NCI-H1930 (cell line): ENCODE measurements at places on chromosomes 5 and 9.

DNA sequence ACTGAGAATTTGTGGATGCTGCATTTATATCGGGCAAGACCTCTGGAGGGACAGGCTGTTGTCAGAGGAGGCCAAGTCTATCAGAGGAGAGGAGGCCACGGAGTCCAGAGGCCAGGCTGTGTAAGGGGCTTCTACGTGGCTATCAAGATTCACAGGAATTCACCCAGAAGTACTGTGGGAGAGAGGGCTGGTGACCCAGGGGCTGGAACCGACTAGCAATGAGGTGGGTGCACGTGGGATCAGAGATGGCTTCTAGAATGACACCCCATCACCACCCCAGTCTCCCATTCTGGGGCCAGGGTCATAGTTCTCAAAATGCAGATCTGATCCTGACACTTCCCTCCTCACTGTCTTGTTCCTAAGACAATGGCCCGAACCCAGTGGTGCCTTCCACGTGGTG is 61.2 kb upstream of the PHYKPL start:
- DNase-seq: no peak

DNA sequence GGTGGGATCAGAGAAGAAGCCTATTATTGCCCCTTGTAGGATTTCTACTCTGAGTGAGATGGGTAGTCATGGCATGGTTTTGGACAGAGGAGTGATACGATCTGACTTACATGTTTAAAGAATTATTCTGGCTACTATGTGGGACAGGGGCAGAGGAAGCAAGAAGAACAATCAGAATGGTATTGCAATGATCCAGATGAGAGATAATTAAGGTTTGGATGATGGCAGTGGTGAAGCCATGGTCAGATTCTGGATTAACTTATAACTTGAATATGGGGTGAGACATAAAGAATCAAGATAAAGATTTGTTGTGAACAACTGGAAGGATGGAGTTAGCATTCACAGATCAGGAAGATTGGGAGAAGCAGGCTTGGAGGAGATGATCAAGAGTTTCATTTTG is 3.4 kb upstream of the HEMGN start:
- no peak for DNase-seq

DNA sequence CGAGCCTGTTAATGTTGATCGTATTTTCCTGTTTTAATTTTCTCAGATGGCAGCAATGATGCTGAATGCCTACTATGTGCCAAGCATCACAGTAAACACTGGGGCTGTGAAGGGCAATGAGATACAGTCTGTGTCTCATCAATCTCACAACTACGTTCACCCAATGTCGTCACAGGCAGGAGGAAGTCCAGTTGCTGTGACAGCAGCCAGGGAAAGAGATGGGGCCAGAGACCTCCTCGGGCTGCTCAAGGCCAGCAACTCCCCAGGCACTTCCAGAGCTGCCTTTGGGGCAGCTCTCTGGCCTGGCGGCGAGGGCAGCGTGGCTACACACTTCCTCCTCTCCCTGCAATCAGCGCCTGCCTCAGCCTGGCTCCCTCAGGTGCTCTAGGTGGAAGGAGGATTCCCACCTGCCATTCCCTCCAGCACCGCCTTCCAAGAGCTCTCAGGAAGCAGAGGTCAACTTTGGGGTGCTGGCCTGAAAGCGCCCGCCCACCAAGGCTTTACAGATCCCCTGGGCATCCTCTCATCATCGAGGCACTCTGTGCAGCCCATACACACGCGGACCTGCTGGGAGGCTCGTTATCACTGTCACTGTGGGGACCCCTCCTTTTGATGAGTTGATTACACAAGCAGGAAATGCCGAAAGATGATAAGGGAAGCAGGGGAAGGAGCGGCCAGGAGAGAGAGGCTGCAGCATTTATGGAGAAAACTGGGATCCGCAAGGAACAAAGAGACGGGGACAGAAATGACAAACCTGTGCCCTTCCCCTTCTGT is 159.2 kb downstream of the ZDHHC21 start:
- DNase-seq: peak; percentile 62

DNA sequence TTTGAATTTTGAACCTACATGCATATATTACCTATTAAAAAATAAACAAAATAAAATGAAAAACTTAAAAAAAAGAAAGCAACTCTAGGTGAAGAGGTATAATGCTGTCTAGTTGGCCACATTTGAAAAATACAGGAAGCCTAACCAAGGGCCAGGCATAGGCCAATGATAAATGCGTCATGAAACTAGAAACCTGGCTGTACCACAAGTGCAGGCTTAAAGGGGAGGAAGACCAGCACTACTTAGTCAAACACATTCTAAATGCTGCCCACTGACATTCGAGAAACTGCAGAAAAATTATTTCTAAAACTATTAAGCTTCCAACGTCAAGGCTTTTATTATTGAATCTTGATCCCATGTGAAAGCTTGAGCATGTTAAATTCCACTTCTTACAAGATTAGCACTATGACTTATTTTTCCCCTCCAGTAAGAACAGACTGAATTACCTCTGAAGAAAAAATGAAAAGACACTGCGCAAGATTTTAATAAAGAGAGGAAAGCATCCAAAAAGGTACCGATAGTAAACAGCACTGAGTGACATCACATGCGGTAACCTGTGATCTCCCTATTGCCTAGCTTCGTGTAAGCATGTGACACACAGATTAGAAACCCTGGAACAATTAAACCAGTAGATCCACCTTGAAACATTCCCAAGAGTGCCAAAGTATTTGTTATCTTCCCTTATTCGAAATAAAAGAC is 16.2 kb downstream of the CDC14B start:
- DNase-seq: no peak

DNA sequence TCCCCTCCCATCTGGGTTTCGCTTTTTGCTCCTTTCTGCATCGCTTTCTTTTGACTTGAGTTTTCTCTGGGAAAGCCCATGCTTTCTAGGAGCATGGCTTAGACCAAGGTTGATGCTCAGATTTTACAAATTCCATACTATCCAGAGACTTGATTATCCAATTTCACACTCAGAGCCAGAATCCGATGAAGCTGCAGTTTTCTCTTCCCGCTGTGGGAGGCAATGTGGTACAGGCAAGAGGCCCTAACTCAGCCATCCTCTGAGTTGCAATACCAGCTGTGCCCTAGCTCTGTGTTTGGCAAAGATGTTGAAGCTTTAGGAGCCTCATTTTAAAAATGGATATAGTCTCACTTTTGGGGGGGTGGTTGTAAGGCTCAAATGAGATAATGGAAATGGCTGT is 85.1 kb downstream of the BRINP1 start:
- DNase-seq: peak; percentile 5

DNA sequence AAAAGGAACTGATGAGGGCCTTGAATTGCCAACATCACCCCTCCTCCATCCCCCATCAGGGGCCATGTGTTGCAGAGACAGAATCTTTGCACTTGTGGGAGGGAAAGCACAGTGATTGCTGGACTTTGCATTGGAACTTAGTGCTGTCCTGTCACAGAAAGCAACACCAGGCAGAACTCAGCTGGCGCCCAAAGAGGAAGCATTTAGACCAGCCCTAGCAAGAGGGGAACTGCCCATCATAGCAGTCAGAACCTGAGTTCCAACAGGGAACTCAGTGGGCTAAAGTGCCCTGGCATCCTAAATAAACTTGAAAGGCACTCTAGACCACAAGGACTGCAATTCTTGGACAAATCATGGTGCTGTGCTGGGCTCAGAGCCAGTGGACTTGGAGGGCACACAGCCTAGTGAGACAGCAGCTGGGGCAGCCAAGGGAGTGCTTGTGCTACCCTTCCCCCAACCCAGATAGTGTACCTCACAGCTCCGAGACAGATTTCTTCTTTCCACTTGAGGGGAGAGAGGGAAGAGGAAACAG is 128.1 kb downstream of the ACTL7B start:
- no peak for DNase-seq

DNA sequence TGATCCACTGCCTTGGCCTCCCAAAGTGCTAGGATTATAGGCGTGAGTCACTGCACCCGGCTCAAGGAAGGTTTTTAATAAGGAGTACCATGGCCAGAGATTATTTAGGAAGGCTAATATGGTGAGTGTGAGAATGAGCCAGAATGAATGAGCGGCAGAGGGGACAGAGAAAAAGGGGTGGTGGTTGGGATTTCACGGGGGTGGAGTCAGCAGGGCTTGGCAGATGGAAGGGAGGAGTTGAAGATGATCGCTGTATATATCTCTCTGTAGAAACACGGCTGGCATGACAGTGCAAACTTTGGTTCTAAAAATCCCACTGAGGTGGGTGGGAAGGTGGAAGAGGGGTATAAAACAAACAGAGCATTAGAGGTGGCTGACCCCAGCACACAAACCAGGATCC is 176.7 kb upstream of the TBC1D2 start:
- DNase-seq: no peak

DNA sequence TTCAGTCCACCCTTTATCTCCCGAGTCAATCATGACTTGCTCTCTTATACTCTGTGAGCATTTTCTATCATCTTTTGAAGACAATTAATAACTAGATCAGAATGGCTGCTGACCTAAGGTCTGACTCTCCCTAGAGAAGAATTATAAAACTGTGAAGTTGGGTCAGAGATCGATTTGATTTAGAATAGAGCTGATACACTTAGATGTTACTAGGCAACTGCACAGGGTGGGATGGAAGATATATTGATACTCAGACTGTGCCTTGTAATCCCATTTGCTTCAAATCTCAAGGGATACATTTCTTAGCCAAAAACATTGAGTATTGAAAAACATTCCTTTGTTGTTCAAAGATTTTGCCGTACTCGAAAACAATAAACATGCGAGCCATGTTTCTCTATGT is 106.0 kb upstream of the NMUR2 start:
- DNase-seq: no peak

GRCh38 chr9:36218411-36218901 is 27.7 kb downstream of the CLTA start:
- DNase-seq: no peak

- DNase-seq: no peak
Observed at GRCh38 chr9:110105107-110105506, 102.9 kb downstream of the C9orf152 start.

GRCh38 chr9:120324996-120325642 is 254.8 kb downstream of the CDK5RAP2 start:
- DNase-seq: no peak

DNA sequence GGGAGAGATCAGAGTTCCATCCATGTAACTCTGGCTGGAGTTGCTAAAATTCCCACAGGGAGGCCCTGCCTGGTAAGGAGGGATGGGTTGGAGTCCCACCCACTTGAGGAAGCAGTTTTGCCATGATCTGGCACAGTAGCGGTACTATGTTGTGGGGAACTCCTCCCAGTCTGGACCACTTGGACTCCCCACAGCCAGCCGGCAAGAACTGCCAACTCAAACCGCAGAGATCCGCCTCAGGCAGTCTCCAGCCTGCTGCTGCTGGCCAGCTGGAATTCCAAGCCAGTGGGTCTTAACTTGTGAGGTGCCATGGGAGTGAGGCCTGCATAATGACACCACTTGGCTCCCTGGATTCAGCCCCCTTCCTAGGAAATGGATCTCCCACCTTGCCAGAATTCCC is 151.9 kb downstream of the NDUFS4 start:
- no peak for DNase-seq

GRCh38 chr9:4167079-4167671 is 132.7 kb downstream of the GLIS3 start:
- DNase-seq: no peak

- no peak for DNase-seq
Observed at GRCh38 chr5:175627005-175627404, 30.9 kb upstream of the HRH2 start.

GRCh38 chr9:82410866-82411265 is 422.3 kb downstream of the SPATA31D1 start:
- DNase-seq: no peak

GRCh38 chr9:137301081-137301947 is 757 bp downstream of the NRARP start:
- DNase-seq: peak; percentile 68

GRCh38 chr9:19485193-19485592 is 76.4 kb downstream of the ACER2 start:
- DNase-seq: no peak

- no peak for DNase-seq
Observed at GRCh38 chr5:197892-198489, 6.7 kb downstream of the LRRC14B start.

DNA sequence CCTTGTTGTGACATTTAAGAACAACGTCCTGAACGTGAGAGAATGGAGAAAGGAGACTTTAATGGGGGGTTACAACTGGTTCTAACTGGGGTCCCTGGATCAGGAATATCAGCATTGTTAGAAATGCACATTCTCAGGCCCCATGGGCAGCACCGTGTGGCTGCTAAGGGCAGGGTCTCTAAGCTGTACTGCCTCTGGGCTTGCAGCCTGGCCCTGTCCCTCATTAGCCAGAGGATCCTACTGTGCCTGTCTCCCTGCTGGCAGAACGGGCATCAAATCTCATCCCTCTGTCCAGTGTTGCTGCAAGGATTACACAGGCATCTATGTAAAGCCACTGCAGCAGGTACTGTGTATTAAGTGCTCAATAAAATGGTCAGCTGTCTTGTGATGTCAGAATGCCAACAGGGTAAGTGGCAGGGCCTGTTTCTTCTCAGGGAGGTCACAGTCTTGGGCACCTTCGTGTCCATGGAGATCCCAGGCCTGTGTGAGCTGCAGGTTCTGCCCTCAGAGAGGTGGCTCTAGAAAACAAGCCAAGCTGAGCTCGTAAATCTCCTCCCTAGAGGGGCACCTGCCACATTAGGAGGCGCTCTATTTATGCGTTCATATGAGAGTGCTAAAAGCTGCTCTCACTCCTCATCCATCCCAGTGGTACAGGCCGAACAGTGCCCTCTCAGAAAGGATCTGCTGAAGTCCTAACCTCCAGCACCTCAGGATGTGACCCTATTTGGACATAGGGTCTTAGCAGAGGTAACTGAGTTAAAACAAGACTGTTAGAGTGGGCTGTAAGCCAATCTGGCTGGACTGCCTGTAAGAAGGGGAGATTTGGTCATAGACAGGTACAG is 210.5 kb downstream of the GADD45G start:
- DNase-seq: no peak
